ENCODE measurements at places on chromosomes 12 and 14. TPM values are rescaled to one million over a fixed set of nuclear protein-coding genes. Genes with fewer than 3 reads are reported as not detected.

CD69 gene
- total RNA-seq = 0.25 TPM

SOCS2 gene
- 150 TPM for total RNA-seq

POTEM gene
- total RNA-seq = not detected

CLBA1 gene
- total RNA-seq = 3.0 TPM
